ENCODE measurements at places on chromosomes 2 and 18.

DNA sequence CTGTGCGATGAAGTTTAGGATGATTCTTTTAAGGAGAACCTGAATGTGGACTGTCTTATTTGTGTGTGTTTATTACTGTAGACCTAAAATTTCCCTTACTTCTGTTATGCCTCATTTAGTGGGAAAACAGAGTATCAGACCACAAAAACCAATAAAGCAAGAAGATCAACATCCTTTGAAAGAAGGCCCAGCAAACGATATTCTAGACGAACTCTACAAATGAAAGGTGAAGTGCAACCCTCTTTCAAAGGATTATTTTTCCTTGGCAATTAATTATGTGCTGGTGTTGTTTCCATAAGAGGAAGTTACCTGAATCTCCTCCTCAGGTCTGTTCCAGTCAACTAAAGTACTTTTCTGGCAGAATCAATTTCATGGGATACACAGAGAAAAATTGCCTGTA, 78.6 kb downstream of the EPB41L5 start:
- no peak for DNase-seq

- DNase-seq, result no peak
Observed at GRCh38 chr2:167386694-167387093, 498.4 kb downstream of the XIRP2 start.

- no peak for DNase-seq
Observed at GRCh38 chr2:100833331-100833730, 13.4 kb downstream of the NPAS2 start.

DNA sequence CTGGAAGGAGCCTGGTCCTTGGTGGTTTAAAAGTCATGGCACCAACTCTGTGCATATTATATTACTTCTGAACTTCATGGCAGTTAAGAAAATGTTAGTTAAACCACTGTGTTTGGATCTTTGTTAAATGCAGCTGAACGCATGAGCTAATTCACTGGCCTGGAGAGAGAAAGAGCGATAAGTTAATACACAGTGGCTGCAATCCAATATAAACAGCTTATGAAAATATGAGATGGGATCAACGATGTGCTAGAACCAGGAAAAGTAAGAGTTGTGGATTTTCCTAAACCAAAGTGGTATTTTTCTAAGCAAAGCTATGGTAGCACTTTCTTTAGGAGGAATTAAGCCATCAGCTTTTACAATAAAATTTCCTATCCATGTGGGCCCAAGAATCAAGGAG, 326.7 kb downstream of the MTX2 start:
- peak; percentile 56 for DNase-seq

DNA sequence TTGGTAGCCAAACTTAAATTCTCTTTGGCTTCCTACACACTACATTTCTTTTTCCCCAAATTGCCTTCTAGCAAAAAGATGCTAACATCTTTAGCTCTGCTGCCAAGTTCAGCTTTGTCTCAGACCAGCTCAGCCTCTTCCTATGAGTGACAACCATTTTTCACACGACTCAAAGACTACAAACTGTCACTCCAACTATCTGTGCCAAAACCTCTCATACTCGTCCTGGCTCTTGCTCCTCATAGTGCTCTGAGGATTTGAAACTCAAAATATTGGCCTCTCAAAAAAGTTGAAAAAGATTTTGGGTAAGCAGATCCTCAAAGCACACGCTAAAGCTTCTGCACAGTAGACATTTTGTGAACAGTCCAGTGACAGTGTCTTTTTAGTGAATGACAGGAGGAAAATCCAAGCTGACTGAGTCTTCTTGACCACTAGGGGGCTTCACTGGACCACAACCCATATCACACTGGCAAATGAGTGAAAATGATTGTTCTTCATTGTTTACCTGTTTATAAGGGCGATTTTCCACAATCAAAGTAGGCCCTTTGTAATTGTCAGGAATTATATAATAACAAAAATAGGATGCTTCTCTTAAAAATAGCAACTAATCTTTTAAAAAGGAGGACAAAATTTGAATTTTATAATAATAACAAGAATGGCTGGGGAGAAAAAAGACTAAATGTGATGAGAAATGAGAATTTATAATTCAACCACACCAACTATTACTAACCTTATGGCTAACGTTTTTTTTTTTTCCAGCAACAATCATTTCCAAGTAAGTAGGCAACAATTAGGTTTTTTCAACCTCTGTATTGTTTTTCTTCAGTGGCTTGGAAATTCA, 85.5 kb upstream of the PGAP1 start:
- peak; percentile 70 for DNase-seq

GRCh38 chr18:37304012-37304680, 261.5 kb downstream of the CELF4 start:
- no peak for DNase-seq

- no peak for DNase-seq
Observed at GRCh38 chr2:84482603-84483002, 23.5 kb upstream of the SUCLG1 start.

All from choroid plexus epithelial cell (primary cell).